ENCODE measurements at places on chromosomes 12 and 14. TPM values are rescaled to one million over a fixed set of nuclear protein-coding genes. Genes with fewer than 3 reads are reported as not detected.

The DIO3 gene
- not detected for total RNA-seq

GRCh38 chr12:53097564-53098353 lies at the start of gene IGFBP6:
Gene IGFBP6, plus strand, starts transcription at chr12:53097667. Its CDS starts 51 bp downstream, at chr12:53097718.
- peaks cover 15% of the 10 kb centered on the region for H3K27me3 ChIP-seq
- H3K27ac ChIP-seq: peak within 1 kb of the TSS; percentile 73
- peak; percentile 77 for DNase-seq

DNA sequence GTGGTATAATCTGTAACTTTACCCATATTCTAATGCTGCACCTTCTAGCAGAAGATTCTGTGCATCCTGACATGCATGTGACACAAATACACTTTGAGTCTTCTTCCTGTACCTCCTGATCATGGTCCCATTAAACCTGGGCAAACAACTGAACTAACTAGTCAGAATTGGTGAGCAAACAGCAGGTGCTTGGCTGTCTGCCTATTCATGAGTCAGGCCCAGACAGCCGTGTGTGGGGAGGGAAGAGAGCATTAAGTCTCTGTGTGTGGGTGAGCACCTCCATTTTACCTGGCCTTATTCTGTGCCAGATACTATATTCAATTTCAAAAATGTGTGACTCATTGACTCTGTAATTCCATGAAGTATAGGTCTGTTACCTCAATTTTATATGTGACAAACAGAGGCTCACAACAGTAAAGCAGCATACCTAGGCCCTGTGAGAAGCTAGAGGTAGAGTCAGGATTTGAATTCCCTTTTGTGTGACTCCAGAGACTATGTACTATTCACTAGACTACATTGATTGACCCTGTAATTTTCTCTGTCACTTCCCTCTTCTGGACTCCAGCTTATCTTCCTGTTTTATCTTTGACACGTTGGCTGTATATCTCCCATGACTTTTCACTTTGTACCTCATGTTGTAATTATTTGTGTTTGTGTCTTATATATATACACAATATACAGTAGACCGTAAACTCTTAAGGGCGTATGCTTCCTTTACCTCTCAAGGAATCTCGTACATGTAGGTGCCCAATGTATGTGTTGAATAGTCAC lies 32.2 kb downstream of the SUSD6 start:
- H3K27me3 ChIP-seq: no peaks in the 10 kb centered on the region
- peak overlapping the region; percentile 73 for H3K27ac ChIP-seq
- H3K4me1 ChIP-seq: peaks cover 84% of the 10 kb centered on the region

DNA sequence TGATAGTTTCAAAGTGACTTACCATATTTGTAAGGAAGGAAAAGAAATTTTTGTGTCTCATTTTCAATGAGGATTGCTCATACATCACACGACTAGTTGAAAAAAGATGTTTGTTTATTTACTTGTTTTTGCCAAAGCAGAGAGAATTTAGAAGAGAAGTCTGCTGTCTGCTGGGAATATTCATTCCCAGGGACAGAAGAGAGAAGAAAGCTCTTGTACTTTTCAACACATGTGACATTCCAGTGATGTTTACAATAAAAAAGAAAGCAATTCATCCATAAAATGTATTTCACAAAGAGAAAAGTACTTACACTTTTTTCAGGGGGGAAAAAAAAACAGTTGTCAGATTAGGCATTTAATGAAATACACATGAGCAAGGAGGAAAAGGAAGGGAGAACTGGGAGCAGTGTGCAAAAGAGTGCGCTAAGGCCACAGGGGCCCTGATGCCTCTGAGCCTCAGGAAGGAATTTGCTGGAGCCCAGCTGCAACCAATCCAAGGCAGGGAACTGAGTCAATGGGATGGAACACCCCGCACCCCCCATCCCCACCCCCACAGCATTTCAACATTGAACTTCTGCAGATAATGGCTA lies 115.0 kb downstream of the RPAP3 start:
- H3K27me3 ChIP-seq: no peaks in the 10 kb centered on the region
- no peak overlapping the region for H3K4me3 ChIP-seq
- H3K4me1 ChIP-seq: no peaks in the 10 kb centered on the region
- H3K36me3 ChIP-seq: no peaks in the 10 kb centered on the region
- no peak overlapping the region for H3K27ac ChIP-seq
- no peak for DNase-seq
